ENCODE measurements at places on chromosomes 13 and 19.

DNA sequence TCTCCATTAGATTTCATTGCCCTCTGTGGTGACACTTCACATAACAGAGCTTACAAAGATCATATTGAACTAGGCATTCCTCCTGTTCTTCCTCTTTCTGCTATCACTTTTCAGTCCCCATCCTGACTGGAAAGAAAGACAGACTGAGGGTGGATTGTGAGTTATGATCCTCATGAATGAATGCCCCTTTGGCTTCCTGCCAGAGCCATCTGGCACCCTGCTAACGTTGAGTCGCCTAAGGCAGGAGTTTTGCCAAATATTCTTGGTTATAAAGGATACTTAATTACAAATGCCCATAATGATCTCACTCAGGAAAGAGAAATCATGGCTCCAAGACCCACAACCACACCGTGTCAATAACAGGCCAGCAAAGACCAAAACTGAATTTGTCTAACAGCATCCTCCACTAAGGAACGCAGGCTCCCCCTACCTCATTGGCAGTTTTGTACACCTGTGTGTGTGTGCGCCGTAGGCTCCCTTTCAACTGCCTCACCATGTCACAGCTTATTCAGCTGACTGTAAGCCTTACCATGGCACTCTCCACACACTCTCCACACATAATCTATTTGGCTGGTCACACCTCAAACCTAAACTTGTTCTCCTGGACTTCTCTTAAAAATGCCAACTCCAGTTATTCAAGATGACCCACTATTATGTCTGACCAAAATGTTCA, 15.5 kb downstream of the ZNF211 start:
- no peak for DNase-seq

GRCh38 chr13:51148952-51149573, 38.0 kb upstream of the C13orf42 start:
- peak; percentile 47 for DNase-seq

GRCh38 chr13:69683921-69684686, 423.5 kb upstream of the ATXN8OS start:
- peak; percentile 64 for DNase-seq

GRCh38 chr13:48398450-48399095, 14.3 kb downstream of the LPAR6 start:
- no peak for DNase-seq

GRCh38 chr13:111363121-111363520, 42.7 kb downstream of the TEX29 start:
- no peak for DNase-seq

DNA sequence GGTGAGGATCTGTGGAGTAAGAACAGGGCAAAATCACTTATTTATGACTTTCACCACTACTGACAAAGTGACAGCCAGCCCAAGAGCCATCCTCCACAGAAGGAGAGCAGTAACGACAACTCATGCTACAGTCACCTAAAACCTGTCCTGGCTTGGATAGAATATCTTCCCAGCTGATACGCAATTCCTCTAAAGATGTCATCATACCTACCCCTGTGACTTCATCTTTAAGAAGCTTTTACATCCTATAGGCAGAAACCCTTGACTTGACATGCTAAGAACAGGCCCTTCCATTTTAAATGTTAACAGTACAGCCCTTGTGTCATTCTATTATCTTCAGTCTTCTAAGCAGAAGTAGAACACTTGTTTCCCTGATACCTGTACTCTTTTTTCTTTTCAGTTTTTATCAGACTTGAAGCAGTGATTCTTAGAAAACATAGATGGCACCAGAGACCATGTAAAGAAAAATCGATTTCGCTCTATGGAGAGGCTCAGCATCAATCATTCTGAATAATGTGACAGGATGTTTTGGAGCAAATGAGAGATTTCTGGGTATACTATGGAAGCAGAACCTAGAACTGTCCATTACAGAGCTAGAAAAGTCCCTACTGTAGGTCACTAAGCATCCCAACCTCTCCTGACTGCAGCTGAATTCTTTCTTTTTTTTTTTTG, 20.1 kb downstream of the STOML3 start:
- DNase-seq, result peak; percentile 44

- DNase-seq, result peak; percentile 40
Measured at GRCh38 chr19:4911786-4912672, 2.7 kb downstream of the UHRF1 start.

DNA sequence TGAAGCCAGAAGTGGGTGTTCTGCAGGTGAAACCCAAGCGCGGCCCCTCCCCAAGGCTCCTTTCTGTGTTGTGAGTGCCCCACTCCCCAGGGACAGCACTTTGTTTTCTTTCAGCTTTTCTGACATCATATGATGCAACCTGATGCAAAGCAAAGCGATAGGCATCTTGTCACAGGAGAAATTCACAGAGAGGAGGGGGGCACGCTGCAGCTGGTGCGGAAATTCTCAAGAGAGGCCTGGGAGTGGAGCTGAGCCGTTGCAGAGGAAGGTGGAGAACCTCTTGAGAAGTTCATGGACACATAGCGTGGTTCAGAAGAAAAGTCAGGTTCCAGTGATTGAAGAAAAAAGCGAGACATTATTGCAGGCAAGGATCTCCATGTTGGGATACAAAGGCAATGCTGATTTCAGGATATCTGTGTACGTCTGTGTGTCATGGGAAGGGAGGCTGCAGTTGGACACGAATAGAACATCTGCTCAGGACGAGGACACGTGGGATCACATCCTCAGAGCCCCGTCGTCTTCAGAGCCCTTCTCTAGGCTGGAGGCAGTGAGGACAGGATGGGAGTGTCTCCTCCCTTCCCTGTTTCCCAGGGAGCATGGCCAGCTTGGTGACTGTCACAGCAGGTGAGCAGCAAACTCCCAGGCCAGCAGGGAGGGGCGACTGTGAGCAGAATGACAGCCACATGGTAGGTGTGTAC, 79.2 kb downstream of the IRS2 start:
- peak; percentile 85 for DNase-seq

- DNase-seq, result no peak
Measured at GRCh38 chr13:28333204-28333881, 161.6 kb downstream of the FLT1 start.
